ENCODE measurements at places on chromosomes 11 and 22.

DNA sequence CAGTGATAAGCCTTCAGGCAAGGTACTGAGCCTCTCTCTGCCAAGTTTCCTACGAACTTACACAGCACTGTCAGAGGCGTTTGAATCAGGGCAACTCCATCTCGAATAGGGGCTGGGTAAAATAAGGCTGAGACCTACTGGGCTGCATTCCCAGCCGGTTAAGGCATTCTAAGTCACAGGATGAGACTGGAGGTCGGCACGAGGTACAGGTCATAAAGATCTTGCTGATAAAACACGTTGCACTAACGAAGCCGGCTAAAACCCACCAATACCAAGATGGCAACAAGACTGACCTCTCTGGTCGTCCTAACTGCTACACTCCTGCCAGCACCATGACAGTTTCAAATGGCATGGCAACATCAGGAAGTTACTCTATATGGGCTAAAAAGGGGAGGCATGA, 20.4 kb upstream of the POGLUT3 start:
- DNase-seq: no peak

GRCh38 chr11:119741369-119742262, 12.6 kb upstream of the NECTIN1 start:
- peak; percentile 60 for DNase-seq

DNA sequence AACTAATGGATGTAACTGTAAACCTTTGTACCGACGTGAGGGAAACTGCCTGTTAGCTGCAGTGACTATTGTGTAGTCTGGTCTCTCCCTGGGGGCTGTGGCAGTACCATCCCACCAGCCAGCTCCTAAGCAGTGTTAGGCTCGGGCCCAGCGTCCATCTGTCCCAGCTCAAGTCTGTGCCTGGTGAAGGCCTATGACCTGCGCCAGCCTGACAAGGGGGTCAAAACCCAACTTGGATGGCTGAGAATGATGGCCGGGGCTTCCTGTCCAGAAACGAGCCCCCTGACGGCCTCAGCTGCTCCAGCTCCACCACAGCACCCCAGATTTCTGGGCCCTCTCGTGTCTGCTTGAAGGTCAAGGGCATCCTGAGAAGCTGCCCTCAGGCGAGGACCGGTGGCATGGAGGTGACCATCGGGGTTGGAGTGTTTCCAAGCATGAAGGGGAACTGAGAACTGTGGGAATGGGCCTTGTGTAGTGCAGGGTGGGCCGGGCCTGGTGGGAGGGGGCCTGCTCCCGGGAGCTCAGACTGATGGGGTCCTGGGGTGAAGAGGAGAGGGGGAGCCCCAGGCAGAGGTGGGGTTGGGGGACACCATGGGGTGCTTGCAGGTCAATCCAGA, 14.3 kb upstream of the SPI1 start:
- DNase-seq: no peak

DNA sequence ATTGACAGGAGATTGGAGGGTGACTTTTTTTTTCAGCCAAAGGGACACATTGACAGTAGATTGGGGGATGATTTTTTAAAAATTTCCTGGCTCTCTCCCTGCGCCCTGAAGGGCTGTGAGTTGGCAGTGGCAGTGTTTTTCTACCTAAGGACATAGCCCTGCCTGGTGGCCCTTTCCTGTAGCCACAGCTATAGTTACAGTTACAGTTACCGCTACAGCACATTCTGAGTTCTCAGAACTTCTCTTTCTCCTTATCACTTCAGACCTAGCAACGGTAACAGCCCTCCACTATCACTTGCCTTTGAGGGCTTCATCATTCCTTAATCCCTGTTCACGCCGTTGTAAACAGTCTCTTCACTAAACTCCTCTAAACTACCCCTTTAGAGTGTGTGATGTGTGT, 684 bp downstream of the MRGPRX2 start:
- no peak for DNase-seq

- no peak for DNase-seq
Observed at GRCh38 chr11:93736129-93736528, 5.2 kb downstream of the TAF1D start.

DNA sequence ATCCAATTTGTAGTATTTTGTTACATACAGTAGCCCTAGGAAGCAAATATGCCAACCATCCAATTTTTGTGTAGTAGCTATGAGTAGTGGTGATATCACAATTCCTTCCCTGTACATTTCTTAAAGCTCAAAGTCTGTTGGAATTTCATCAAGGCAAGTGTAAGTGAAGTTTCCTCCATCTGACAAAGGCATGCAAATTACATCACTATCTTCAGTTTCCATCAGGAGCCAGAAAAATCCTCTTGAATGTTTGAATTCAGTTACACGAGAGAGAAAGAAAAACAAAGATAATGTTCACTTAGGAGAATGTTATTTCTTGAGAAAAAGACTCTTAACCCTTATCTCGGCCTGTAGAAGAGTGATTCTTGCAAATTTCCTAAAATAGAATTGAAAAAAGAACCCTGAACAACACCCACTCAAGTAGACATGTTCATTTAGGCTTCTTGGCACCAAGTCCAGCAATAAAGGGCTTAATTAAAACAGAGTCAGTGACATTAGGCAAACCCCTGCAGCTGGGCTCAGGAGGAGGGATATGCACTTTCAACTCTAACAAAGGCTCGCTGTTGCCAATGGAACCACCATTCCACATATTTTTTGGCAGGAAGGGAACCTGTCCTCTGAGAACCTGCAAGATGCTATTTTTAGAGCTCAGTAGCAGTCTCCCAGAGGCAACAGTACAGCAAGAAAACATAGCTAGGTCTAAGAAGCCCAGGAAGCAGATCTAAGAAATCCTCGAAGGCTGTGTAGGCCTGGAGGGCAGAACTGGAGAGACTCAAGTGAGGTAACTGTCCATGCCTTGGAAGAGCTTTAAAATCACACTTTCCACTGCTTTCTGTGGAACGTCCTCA, 144.6 kb downstream of the CCDC81 start:
- no peak for DNase-seq

- DNase-seq: peak; percentile 19
Observed at GRCh38 chr11:8442301-8442700, 151.7 kb downstream of the STK33 start.

GRCh38 chr22:20577549-20577975, 70.2 kb downstream of the MED15 start:
- DNase-seq: no peak

DNA sequence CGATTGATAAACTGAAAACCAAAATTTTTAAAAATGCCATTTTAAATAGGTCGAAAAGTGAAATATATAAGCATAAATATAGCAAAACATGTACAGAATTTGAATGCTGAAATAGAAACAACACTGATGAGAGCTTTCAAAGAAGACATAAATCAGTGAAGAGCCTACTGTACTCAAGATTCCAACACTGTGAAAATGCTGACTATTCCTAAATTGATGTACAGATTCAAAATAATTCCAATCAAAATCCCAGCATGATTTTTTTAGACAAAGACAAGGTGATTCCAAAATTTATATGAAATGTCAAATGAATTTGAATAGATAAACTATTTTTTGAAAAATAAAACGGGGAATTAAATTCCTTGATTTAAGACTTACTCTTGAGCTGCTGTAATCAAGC, 1010.4 kb downstream of the TBC1D22A start:
- no peak for DNase-seq

- DNase-seq: no peak
Observed at GRCh38 chr22:36362932-36363331, 24.8 kb downstream of the MYH9 start.

DNA sequence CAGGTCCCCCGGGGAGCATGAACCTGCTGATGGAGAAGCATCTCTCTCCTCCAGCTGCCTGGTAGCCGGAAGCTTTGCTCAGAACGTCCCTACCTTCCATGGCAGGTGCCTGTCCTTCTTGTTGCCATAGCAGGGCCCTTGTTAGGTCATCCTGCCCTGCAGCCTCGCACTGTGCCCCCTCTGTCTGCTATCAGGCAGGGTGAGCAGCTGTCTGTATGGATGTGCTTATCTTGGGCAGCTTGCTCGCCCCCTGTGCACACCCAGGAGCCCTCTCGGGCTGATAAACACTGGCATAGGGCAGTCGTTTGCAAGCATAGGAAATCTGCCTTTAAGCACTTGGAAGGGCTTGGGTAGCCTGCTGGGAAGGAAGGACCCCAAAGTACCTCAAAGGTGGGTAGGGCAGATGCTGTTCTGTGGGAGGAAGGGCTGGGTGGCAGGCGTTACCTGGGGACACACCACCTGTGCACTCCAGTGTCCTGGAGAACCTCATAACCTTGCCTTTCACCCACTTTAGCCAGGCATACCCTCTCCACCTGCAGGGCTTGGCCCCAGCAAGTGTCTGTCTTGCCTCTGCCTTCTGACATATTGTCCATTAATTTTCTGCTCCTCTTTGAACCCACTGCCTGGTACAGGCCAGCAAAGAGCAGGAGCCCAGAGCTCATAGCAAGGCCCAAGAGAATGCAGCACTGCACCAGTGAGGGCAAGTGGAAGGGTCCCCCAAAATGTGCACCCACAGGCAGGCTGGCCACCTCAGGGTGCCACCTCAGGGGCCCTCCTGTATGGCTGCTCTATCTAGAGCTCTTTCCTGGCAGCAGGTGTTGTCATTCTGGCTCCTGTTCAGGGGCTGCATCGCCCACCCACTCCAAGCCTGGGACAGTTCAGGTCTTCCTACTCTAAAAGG, 8.0 kb upstream of the COMT start:
- DNase-seq: no peak

GRCh38 chr11:17014321-17014832, at the start of gene PLEKHA7:
TSS of gene PLEKHA7 (minus strand) at chr11:17014414. CDS start at chr11:17014401, 13 bp downstream.
- no peak for DNase-seq

- no peak for DNase-seq
Observed at GRCh38 chr11:129960216-129961214, 42.1 kb downstream of the PRDM10 start.

DNA sequence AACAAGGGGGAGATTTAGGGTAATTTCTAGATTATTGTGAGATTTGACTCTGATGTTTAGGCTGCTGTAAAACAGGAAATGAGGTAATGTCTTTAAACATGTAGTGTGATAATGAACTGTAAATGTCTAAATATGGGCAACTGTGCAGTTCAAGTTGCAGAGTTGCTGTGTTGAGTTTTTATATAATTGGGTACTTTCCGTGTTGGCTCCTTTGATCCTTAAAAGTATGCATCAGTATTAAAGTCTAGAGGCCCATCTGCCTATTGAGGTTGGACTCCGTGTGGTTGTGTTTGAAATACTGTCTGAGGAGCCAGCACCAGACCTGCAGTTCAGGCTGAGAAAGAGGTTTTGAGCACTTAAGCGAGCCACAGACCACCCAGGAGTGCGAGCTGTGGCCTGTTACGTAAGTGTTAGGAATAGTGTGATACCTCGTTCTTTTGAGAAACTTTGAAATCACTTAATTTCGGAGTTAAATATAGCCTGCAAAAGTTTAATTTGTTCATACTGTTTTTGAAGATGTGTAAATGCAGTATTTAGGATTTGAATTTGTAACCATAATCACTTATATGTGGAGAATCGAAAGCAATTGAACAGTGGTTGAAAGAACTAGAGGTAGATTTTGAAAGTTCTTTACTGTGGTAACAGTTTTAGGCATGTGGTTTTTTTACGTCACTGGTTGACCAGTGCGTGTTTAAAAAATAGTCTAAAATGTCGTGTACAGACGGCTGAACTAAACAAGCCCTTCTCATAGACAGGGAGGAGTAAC, 9.0 kb downstream of the FAM118A start:
- peak; percentile 70 for DNase-seq

DNA sequence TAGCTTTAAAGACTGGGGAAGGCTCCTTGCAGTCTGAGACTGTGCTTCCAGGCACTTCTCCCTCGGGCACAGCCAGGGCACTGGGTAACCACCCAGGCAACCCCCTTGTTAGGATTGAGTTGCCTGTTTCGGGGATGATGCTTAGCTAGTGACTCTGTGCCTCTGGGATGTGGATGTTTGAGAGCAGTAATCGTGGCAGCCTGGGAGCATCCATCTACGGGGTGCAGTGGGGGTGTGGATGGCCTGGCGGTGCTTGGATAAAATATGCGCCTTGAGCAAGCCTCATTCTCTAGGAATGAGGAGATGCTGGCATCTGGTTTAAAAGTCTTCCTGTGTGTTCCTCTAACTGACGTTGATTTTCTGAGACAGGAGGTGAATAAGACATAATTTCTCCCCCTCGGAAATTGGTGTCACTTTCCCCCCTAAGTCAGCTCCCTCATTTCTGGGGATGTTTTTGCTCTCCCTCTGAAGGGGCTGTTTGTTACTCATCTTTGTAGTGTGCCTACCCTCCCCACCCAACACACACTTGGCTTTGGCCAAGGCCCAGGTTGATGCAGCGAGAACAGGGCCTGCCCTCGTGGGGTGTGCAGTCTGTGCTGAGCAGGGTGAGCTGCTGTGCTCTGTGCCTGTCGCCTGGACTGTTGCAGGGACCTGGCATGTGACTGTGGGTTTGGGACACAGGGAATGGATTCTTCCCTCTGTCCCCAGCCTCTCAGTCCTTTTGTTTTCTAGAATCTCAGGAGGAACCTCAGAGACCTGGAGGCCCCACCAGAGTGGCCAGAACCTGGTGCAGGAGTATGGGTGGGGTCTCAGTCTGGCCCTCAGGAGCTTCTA, 2.0 kb downstream of the GNAZ start:
- no peak for DNase-seq

GRCh38 chr11:70616938-70617654, 218.8 kb downstream of the CTTN start:
- DNase-seq: no peak

DNA sequence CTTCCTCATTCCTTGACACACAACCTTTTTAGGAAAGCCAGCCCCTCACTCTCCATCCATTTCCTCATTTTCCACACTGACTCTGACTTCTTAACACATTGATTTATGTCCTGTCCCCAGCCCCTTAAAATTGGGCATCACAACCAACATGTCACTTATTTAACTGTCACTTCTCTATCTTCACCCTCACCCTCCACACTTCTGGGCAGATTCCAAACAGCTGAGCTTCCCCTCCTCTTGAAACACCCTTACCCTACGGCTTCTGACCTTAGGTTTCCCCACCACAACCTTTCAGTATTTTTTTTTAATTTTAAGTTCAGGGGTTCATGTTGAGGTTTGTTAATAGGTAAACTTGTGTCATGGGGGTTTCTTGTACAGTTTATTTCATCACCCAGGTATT, 696.3 kb downstream of the DLG2 start:
- DNase-seq: no peak

GRCh38 chr22:35746248-35746647, 28.6 kb downstream of the APOL5 start:
- DNase-seq: no peak

DNA sequence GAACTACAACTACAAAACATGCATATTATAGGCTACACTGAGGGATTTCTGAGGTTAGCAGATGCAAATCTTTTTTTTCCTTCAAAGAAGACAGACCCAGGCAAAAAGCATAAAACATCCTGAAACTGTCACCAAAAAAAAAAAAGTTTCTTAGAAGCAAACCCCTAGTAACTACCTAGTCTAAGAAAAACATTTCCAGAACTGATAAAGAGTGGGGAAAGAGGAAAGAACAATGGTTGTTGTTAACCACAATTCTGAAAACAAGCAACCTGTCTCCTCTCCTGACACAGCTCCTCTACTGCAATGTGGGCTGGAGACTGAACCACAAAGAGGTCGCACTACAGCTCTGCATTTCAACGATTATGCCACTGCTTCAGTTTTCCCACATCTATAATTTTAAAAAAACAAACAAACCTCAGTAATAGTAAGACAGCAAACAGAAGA, 15.0 kb downstream of the DENND5A start:
- DNase-seq: peak; percentile 88

- no peak for DNase-seq
Observed at GRCh38 chr11:28400331-28401100, 292.3 kb downstream of the METTL15 start.

Measured in hematopoietic multipotent progenitor cell (in vitro differentiated cells).